Motor neuron (in vitro differentiated cells): ENCODE measurements at places on chromosomes 3 and 15. TPM values are rescaled to one million over a fixed set of nuclear protein-coding genes. Genes with fewer than 3 reads are reported as not detected.

DNA sequence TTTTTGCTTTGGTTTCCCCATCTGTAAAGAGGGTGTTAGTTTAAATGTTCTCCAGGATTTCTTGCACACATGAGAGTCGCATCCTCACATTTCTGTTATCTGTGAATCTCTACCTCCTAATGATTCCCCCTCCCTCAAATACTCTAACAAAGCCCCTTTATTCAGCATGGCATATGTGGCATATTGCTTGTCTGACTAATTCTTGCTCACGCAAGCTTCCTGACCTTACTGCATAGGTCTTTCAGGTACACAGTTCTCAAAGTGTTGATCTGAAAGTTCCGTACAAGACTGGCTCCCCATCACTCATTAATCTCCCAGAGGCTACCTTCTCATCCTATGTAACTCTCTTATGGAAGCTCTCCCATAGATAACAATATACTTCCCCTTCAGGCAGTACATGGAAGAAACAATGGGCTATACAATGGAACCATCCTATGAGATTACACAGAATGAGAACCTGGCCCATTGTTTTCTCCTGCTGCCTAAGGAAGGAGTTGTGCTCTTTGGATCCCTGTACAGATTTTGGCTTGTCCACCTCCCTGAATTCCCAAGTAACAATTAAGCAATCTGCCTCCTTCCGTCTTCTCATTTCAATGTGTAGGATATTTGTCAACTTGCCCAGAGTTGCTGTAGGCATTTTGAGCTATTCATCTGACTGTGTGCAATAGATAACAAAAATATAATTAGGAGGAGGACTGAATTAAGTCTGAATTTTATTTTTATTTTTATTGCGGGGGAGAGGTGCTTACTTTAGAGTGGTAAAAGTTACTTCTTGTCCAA is 51.0 kb downstream of the PPARG start:
- ATAC-seq, result no peak

DNA sequence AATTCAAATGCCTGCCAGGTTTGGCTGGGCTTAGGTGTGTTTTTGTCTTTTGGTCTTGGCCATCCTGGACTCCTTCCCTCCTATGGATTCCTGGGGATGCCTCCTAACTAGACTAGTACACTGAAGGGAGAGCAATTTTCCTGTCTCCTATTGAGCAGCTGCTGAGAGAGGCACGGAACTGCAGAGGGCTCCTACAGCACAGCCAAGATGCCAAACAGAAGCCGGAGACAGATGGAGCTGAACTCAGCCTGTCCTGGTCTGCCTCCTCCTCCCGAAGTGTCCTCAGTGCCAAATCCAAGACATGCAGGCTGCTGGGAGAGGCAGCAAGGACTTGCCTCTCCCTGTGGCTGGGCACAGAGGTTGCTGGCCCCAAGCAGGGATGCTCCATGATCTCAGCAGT is 256.6 kb upstream of the PROK2 start:
- ATAC-seq, result peak; percentile 89

DNA sequence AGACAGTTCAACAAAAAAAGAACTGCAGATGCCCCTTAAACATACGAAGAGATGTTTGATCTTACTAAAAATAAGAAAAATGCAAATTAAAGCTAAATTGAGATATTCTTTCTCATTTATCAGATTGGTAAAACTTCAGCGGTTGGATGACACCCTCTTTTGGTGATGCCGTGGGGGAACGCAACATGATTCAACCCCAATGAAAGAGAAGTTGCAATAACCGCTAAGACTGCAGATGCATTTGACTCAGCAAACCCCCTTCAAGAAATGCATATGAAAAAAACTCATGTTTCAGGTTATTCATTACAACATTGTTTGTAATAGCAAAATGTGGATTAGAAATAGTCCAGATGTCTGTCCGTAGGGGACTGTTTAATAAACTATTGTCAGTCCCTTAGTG is 3.6 kb downstream of the KLHL6 start:
- no peak for ATAC-seq

The ADAMTSL3 gene
- 43.2 and 46.5 TPM in 2 replicates for total RNA-seq

The PPARG gene
- total RNA-seq, result 0.44 and 0.54 TPM in 2 replicates

The PCOLCE2 gene
- 120 and 147 TPM in 2 replicates for total RNA-seq

The MEX3B gene
- total RNA-seq, result 33.7 and 34.7 TPM in 2 replicates

The COL6A5 gene
- 0.22 and 0.50 TPM in 2 replicates for total RNA-seq

The TNFAIP8L3 gene
- total RNA-seq, result 2.6 and 3.5 TPM in 2 replicates
